ENCODE measurements at places on chromosomes 6 and 20.

DNA sequence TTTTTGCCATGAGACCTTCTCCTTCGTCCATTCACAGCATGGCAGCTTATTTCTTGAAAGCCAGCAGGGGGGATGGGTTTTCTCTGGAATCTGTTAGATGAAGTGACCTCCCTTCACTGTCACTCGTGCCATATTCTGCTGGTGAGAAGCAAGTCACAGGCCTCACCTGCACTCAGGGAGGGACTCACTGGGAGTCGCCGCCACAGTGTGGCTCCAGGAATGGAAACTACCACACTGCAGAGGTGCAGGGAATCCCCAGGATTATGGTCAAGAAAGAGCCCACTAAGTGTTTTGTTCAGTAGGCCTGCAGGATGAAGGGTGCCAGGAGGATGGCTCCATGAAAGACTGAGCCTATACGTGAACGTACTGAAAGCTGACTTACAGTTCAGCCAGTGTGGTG lies 161.1 kb upstream of the AKAP12 start:
- no peak for DNase-seq

DNA sequence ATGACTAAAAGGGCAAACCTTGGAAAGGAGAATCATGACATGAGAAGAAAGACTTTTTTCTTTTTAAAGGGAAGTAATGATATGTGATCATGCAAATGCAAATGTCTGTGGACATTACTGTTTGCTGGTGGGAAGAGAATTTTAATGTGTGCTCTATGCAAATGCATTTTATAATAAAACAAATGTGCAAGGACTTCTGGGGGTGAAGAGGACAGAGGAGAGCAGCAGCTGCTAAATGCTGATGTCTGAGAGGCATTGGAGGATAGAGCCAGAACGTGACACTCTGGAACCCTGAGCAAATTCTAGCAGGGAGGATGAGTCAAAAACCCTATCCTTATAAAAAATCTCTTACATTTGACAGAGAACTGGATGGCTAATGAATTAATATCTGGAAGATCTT lies 69.1 kb upstream of the BEND3 start:
- no peak for DNase-seq

DNA sequence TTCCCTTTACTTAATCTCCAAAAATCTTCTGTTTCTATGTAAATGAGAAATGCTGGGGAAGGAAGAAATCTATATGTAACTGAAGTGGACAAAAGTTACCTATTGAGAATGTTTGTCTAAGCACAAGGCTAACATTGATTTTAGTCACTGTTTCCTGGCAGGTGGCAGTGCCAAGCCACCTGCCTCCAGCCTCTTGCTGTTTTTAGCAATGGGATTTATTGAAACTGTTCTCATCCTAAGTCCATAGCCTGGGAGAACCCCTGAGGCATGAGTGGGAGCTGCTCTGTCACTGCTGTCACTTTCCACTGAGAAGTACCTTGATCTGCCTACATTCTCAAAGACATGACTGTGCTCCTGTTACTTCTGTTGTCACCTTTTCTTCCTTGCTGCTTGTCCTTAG lies 14.7 kb downstream of the ENPP3 start:
- DNase-seq, result peak; percentile 73

GRCh38 chr6:90413867-90414266 lies 117.2 kb upstream of the BACH2 start:
- no peak for DNase-seq

GRCh38 chr6:20412682-20413073 lies 11.0 kb downstream of the E2F3 start:
- DNase-seq, result no peak

Data from NCI-H2081 treated with DMSO at 0.1 percent for 48 hours (cell line).